KBM-7 (cell line): ENCODE measurements at places on chromosomes 16 and 17.
A peak's percentile ranks its signal among the peaks of the same experiment; 100 is the strongest.

- DNase-seq, result no peak
Measured at GRCh38 chr17:77667478-77667877, 291.0 kb upstream of the TNRC6C start.

DNA sequence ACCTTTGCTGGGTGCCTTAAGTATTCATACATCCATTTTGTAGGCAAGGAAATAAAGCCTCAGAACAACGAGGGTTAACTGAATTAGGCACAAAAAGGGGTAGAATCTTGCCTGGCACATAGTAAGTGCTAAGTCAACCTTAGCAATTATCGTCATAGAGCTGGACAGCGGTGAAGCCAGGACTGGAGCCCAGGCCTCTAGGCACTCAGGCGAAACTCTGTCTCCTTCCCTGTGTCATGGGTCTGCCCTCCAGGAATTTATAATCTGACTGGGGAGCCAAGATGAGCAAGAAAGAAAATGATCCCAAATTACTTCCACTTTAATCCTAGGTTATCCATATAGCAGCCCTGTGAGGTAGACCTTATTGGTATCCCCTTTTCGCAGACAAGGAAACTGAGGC, 61.4 kb downstream of the KATNIP start:
- no peak for DNase-seq

DNA sequence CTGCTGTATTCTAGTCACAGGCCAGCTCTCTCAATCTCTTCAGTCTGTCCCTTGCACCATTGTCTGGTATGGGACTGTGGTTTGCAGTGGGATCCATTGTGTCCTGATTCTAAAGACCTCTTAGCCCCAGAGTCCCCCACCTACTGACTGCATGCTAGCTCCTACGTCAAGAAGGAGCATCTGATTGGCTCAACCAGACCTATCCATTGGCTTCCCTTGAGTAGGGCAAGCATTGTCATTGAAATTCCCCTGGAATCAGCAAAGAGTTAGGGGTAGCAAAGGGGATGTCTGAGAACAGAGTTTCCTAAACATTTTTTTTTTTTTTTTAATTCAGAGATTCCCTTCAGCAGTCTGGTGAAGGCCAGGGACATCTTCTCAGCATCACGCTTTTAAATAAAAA, 175.3 kb upstream of the MPHOSPH6 start:
- no peak for DNase-seq

- DNase-seq, result no peak
Measured at GRCh38 chr16:11877374-11877773, 26.0 kb upstream of the RSL1D1 start.

- no peak for DNase-seq
Measured at GRCh38 chr17:57629470-57629869, 115.6 kb downstream of the CCDC182 start.

- DNase-seq, result no peak
Measured at GRCh38 chr17:20234276-20234675, 225.1 kb downstream of the SPECC1 start.

DNA sequence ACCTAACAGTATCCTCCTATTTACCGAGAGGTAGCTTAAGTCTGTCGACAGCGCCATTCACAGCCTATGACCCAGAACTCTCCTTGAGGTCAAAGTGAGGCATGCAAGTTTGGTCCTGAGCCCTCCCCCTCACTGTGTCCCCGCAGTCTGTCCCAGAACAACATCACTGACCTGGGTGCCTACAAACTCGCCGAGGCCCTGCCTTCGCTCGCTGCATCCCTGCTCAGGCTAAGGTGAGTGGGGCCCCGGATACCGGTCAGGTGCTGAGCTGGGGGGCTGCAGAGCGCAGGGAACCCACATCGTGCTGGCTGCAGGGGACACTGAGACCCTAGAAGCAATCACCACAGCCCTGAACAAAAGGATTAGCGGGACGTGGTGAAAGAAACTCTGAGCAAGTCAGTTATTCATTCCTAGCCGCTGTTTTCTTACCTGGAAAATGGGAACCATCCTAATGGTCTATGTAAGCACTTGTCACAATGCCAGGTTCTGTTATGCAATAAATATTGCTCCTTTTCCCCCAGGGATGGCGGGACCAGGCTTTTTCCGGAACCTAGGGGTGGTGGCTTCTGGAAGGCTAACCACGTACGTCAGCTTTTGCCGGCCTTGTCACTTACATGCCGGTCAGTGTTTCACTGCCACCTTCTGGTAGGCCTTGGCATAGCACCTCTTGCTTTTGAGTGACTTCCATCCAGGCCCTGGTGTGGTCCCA, 23.8 kb downstream of the DEXI start:
- DNase-seq, result peak; percentile 91

GRCh38 chr16:52545222-52545897, 1.6 kb downstream of the TOX3 start:
- DNase-seq, result no peak

DNA sequence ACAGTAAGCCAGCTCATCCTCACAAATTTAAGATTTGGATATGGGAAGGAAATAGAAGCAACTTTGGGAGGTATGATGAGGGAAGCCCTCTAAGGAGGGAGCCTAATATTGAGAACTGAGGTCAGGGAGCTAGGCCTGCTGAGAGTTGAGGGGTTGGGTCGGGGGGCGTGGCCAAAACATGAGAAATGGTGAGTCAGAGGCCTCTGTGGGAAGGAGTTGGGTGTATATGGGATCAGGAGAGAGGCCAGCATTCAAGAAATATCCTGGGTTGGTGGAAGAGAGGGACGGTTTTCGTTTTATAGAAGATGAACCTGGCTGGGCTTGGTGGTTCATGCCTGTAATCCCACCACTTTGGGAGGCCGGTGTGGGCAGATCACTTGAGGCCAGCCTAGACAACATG, 48.4 kb downstream of the CLEC16A start:
- DNase-seq, result no peak

- DNase-seq, result no peak
Measured at GRCh38 chr17:37672548-37673078, 29.4 kb upstream of the DDX52 start.

GRCh38 chr16:85862476-85863383, 36.2 kb upstream of the IRF8 start:
- DNase-seq, result no peak

DNA sequence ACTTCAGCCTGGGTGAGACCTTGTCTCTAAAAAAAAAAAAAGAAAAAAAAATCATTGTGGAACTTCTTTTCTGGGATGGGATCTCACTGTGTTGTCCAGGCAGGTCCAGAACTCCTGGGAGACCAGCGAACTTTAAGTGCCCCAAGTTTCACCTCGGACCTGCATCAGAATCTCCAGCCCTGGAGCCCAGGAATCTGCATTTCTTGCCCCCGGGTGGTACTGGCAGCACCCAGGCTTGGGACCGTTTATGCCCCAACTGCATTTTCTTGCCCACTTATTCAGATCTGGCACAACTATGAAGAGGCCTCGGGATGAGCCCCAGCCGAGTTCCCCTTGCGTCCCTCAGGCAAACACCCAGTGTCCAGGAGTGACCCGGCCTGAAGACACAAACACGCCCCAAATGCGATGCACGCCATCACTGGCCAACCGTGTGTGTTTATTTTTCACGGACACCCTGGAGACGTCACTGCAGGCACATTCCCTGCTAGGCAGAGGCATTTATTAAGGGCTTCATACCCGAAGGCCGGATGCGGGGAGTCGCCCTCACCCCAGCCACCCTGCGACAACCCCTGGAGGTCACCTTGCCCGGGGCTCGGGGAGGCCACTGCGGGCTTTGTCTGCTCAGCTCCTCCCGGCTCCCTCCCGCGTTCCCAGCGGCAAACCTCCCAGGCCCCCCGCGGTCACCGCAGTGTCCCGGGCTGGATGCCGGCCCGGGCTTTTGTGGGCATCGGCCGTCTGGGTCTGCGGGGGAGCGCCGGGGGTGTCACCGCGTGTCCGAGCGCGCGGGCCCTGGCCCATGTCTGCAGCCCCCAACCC, 684 bp upstream of the SPIRE2 start:
- DNase-seq, result peak; percentile 46

DNA sequence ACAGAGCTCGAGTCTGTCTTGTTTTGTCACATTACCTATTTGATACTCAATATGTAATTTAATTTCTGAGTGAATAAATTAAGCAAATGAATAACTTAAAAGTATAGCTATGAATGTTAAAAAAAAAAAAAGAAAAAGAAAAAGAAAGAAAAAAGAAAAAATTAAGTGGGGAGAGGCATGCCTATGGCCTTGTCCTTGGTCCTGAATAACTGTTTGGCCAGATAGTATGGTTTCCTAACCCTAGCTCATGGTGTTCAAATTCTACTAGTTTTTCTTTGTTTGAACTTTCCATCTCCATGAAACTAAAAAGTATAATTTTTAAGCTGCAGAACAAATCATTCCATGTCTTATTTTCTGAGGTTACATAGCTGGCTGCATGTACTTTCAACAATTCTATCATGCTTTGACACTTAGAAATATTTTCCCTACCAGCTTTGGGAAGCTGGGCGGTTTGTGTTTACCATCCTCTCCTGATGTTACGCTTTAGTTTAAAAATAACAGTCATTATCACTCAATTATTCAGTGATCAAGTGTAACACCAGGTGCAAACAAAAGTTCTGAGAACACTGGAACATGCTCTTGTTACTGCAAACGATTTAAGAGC, 31.8 kb downstream of the TOX3 start:
- no peak for DNase-seq

GRCh38 chr16:9484881-9485280, 393.4 kb downstream of the HAPSTR1 start:
- DNase-seq, result no peak

GRCh38 chr16:9185381-9185780, 93.9 kb downstream of the HAPSTR1 start:
- no peak for DNase-seq

- DNase-seq, result no peak
Measured at GRCh38 chr16:53755026-53755910, 51.3 kb downstream of the FTO start.

- no peak for DNase-seq
Measured at GRCh38 chr17:67289181-67289876, 44.3 kb upstream of the HELZ start.

DNA sequence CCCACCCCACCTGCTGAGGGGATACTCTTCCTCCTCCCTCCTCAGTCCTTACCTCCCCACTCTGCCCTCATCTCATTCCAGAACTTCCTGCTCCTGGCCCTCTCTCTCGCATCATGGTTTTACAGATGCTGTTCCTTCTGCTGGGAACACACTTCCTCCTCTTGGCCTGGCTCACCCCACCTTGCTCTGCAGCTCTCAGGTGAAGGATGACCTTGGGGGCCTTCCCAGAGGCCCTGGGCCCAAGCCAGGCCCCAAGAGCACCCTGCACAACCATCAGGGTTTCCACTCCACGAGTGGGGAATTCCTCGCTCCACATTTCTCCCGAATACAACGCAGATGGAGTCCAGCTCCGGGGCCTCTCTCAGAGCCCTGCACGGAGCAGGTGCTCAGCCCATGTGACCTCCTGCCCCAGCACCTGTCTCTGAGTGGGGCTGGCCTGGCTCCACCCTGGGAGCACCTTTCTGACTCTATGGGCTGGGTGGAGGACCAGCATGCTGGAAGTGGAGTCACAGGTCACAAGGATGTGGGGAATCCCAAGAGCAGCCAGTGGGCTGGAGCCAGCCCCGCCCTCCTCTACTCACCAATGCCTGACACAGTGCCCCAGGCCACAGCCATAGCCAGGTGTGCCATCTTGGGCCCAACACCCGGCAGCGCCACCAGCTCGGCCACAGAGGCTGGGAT, 4.5 kb downstream of the NTHL1 start:
- no peak for DNase-seq

DNA sequence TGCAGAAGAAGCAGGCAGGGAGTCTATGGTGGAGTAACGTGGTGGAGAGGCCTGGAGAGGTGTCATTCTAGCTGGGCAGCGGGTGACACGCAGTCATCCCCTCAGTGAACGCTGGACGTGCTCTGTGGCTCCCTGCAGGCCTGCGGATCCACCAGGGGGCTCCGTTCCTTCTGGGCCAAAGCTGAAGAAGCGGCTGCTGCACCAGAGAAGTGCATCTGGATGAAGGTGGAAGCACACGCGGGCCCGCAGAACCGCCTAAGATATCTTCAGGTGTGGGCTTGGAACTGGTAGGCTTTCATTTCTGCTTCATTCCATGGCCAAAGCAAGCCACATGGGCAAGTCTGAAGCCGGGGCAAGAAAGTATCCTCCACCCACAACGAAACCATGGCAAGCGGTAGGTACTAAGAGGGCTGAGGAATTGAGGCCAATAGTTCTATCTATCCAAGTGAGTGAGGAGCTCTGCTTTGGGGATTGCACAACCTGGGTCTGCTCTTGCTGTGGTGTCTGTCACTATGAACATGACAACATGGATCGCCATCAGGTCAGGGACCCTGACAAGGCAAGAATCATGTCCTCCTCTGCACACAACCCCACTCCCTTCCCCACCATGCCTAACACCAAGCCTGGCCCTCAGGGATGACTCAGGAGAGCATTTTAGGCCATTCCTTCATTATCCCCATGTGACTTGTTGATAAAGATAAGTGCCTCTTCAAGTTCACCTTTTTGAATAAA, 78.9 kb upstream of the FBXO47 start:
- DNase-seq, result peak; percentile 15

- DNase-seq, result no peak
Measured at GRCh38 chr16:805474-805873, 4.9 kb upstream of the GNG13 start.

GRCh38 chr16:88503374-88503770, 50.3 kb downstream of the ZFPM1 start:
- DNase-seq, result no peak

GRCh38 chr17:83083368-83084201, 4.2 kb downstream of the METRNL start:
- DNase-seq, result peak; percentile 28

- DNase-seq, result no peak
Measured at GRCh38 chr17:44102849-44103622, 20.4 kb downstream of the HDAC5 start.

DNA sequence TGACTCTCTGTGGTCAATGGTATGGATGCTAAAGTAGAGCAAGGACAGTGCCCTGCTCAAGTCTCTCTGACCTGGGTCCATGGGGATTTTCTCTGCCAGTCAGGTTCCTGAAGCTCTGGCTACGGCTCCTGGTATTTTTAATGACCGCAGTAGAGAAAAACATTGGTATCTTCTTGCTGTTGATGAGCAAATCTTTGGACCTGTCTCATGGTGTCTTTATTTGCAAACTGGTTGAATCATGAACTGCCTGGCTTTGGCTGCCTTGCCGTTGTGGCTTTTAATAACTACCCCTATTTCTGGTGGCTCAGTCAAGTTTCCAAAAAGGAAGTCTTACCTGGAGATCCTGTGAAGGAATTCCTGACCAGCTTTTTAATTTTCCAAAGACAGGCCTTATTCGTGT, 8.7 kb downstream of the FAM234A start:
- no peak for DNase-seq

GRCh38 chr17:34902831-34903547, 58.3 kb downstream of the CCT6B start:
- no peak for DNase-seq

DNA sequence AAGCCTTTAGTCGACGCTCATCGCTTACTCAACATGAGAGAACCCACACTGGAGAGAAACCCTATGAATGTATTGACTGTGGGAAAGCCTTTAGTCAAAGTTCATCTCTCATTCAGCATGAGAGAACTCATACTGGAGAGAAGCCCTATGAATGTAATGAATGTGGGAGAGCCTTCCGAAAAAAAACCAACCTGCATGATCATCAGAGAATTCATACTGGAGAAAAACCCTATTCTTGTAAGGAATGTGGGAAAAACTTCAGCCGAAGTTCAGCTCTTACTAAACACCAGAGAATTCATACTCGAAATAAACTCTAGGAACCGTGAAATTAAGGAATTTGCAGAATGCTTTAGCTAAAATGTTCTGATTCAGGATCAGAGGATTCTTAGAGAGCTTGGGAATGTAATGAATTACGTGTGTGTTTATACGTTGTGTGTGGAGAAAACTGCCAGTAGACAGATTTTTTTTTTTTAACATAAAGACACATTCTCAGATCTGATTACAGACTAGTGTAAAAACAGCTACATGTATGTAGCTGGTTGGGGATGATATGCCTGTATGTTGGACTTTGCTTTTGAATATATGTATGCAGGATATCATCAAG, 25.4 kb downstream of the ZFP90 start:
- DNase-seq, result peak; percentile 17
